T-cell (primary cell): ENCODE measurements at places on chromosomes 7 and 10. TPM values are rescaled to one million over a fixed set of nuclear protein-coding genes. Genes with fewer than 3 reads are reported as not detected.

DNA sequence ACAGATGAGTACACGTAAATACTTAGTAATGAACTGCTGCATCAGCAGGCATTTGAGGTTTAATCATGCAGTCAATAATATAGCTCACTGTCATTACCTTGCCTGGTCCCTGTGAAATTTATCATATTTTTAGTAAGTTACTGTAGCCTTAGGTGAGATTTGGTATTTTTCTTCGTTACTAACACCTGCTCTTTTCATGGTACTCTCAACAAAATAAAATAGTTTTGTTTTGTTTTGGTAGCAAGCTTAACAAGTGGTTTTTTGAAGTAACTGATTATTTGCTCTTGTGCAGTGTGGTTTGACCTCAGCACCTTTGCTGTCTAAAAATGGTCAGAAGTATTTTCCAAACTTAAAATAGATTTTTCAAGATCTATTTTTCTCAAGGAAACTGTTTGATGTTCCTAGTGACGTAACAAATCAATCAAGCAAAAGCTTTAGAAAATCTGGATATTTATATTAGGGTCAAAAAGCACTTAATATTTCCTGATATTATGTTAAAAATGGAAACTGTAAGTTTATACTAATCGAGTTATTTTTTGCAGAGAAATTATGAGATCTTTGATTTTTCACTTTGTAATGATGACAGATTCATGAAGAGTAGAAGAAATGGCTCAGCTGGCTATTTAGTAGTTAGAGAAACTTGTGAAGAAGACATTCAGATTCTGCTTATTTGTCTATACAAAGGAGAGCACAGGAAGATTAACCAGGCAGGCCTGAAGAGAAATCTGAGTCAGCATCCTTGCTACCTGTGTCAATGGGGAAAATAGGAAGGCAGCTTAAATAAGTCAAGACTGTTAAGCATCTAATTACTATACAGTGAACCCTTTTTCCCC lies 21.0 kb upstream of the RPA3 start:
- DNase-seq: no peak

DNA sequence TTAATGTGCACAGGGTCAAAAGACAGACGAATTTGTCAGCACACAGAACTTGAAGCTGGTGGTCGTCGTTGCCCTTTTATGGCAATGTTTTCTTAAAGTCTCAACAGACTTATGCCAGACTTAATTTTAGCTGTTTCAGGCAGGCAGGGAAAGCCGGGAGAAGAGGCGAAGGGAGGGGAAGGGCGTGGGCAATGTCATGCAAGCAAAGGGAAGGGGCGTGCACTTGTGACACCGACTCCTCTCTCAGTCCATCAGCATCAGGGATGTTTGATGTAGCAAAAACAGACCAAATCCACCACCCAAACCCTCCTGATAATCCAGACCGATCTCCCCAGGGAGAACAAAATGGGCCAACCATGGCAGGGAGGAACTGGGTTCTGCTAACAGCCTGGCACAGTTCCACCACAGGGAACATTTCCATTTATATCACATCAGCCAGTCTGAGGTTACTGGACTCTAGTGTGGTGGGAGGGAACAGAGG lies 118.1 kb upstream of the RHEB start:
- DNase-seq: no peak

GRCh38 chr7:24971333-24972165 lies 8.4 kb downstream of the OSBPL3 start:
- DNase-seq: no peak

- DNase-seq: no peak
These were observed 101.8 kb downstream of the IQUB start for GRCh38 chr7:123432601-123433000.

DNA sequence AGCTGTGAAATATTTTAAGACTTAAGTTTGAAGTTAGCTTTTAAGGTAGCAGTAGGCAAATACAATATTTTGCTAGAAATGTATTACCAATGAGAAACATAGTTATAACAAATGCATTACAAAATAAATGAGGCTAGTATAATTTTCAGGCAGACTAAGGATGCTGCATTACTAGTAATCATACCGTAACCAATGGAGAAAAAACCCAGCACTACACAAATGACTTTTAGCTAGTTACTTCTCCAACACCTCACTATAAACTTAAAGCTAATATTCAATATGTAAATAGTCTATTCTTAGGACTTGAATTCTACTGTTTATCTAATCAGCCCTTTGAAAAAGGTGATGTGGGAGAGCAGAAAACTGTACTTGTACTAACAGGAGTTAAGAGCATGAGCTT lies 285.3 kb upstream of the KLF14 start:
- no peak for DNase-seq

DNA sequence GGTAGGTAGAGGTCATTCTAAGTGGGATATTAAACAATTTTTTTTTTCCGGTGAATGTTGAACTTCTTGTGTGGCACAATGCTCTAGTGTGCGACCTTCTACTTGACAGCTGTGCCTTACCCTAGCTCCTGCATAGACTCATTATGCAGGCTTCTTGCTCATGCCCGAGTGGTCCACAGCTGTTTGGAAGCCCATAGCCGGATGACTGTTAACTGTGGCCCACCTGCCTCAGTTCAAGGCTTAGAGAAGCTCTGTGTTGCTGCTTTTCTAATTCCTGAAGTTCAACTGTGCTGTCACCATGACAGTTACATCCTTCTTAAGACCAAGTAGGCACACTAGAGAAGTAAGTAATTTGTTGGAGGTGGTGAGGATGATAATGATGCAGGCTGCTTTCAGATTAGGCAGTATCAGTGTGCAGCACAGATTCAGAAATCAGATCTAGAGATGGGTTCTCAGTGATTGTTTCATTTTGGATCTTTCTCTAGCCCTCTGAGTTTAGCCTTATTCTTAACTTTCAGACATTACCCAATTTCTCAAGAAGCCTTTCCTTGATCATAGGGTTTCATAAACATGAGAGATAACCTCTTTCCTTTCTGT lies 278.4 kb downstream of the PHF14 start:
- DNase-seq: no peak

GRCh38 chr10:124740369-124741280 lies 3.6 kb downstream of the FAM53B start:
- DNase-seq: no peak

GRCh38 chr10:72622271-72622670 lies 3.6 kb downstream of the MICU1 start:
- no peak for DNase-seq

GRCh38 chr7:133794479-133794878 lies 332.7 kb upstream of the LRGUK start:
- DNase-seq: no peak

GRCh38 chr7:36851382-36851781 lies 127.1 kb upstream of the AOAH start:
- DNase-seq: no peak

DNA sequence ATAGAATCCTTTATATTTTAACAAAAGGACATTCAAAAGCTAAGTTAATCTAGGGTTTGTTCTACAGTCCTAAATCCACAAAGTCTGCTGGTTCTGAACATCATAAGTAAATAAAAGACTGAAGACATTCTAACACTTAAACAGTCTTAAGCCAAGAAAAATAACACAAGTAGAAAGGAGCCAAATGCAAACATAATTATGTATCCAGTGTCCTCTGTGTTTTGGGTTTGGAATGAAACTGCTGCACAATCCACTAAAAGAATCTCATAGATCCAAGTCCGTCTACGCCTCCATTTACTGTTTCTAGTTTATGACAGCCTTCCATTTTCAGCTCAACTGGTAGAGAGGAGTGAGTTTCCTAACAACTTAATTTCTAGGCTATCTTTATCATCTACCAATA lies 623.6 kb upstream of the FZD8 start:
- no peak for DNase-seq

DNA sequence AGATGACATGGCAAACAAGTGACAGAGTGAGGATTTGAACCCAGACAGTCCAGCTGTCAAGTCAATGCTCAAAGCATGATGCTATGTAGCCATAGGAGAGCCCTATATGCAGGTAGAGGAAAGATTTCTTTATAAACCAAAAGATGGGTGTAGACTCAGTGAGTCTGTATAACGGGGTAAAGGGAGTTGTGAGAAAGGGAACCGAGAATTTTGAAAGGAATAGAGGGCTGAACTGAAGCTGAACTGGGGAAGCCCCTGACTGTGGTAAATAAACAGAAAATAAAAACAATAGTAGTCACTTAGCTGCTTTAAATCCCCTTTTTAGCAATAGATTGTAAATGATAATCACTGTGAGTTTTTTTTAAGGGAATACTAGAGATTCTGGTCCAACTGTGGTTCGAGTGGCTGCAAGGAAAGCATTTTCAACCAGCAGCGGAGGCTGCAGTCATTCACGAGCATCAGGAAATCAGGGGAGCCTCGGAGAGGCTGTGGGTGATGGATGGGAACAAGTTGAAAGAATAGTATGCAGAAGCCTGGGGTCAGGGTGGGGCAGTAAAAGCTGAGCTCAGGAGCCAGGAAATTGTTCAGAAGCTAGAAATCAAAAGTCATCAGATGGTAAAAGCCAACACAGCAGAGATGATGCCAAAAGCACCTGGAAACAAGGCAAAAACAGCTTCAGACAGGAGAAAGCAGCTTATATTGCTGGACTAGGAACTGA lies 393.5 kb downstream of the GFRA1 start:
- no peak for DNase-seq

DNA sequence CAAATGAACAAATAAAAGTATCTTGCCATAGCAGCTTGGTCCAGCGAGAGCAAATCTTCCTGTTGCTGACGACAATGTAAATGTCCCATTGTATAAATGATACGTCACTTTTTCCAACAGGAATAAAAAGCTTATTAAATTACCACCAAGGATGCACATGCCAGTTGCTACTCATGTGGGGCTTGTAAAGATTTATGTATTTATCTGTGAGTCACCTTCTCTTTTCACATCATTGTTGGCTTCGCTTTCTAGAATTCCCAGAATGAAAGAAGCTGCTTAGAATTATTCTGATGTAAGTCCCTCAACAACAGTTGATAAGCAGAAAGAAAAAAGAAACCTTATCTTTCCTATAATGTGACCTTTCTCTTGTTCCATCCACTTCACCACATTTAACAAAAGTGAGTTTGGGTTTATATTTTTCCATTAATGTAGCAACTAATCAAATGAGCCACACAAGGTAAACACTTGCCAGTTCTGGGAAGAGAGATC lies 22.4 kb downstream of the DNAJC12 start:
- DNase-seq: no peak

GRCh38 chr7:44695756-44696155 lies 52.9 kb upstream of the ZMIZ2 start:
- no peak for DNase-seq

DNA sequence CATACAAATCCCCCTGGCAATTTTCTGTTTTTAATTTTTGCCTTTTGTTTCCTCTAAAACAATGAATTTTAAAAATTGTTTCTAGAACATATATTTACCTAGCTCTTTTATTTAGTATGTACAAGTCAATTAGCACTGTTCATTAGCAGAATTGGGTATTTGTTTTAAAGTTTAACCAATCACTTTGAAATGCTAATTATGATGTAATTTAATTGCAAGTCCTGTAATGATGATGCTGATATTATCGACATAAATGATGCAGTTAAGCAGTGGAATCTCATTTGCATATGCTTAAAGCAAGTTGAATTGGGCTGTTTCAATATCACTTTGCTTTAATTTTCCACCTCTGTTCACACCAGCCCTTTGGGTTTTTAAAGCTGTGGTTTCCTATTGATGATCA lies 2.7 kb downstream of the FOXP2 start:
- DNase-seq: no peak

GRCh38 chr7:45915606-45916005 lies 5.5 kb downstream of the IGFBP3 start:
- no peak for DNase-seq

DNA sequence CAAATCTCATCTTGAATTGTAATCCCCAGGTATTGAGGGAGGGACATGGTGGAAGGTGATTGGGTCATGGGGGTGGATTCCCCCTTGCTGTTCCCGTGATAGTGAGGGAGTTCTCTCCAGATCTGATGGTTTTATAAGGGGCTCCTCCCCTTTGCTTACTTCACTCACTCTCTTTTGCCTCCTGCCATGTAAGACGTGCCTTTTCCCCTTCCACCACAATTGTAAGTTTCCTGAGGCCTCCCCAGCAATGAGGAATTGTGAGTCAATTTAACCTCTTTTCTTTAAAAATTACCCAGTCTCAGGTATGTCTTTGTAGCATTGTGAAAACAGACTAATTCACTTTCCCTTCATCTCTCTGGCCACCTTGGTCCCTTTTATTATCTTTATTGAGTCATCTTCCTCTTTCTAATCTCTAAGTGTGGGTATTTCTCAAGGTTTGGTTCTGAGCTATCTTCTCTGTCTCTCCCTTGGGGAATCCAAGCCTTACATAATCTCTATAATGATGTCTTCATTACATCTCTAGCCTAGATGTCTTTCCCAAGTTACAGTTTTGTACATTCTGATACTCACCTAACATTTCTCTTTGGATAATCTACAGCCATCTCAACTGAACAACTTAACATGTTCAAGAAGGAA lies 99.1 kb upstream of the JCAD start:
- DNase-seq: no peak

- no peak for DNase-seq
These were observed 998.7 kb downstream of the LRMDA start for GRCh38 chr10:76430061-76430645.

- DNase-seq: no peak
These were observed 286.1 kb upstream of the KLF6 start for GRCh38 chr10:4070921-4071660.

- no peak for DNase-seq
These were observed 612.4 kb downstream of the ANKRD7 start for GRCh38 chr7:118836933-118837332.

DNA sequence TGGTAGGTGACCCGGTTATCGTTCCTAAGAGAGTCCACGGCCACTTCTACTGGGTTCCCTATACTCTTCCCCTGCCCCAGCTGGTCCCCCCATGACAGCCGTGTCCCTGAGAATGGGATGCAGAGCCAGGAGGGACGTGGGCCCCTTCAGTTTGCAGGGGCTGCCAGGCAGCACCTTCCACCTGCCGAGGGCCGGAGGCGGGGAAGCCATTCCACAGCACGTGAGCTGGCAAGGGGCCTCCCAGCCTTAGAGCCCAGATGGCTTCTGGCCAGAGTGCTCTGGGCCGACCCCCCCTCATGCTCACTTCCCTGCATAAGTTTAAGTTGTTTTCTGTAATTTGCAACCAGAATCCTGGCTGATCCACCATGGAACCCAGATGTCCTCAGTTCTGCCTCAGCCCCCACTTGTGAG lies 39.0 kb downstream of the DIP2C start:
- DNase-seq: no peak

GRCh38 chr7:31058122-31058521 lies 6.0 kb downstream of the ADCYAP1R1 start:
- no peak for DNase-seq

- no peak for DNase-seq
These were observed 84.2 kb downstream of the REEP3 start for GRCh38 chr10:63605197-63605967.

The SCRN1 gene
- total RNA-seq: 6.8 TPM

The ZNF425 gene
- 2.7 TPM for total RNA-seq

The SFTPA1 gene
- total RNA-seq: 9.6 TPM

The PDK4 gene
- 0.67 TPM for total RNA-seq

The DKK1 gene
- 2.4 TPM for total RNA-seq

The CNPY1 gene
- not detected for total RNA-seq

The SP4 gene
- 29.8 TPM for total RNA-seq
